ENCODE measurements at places on chromosomes 3 and 15.

DNA sequence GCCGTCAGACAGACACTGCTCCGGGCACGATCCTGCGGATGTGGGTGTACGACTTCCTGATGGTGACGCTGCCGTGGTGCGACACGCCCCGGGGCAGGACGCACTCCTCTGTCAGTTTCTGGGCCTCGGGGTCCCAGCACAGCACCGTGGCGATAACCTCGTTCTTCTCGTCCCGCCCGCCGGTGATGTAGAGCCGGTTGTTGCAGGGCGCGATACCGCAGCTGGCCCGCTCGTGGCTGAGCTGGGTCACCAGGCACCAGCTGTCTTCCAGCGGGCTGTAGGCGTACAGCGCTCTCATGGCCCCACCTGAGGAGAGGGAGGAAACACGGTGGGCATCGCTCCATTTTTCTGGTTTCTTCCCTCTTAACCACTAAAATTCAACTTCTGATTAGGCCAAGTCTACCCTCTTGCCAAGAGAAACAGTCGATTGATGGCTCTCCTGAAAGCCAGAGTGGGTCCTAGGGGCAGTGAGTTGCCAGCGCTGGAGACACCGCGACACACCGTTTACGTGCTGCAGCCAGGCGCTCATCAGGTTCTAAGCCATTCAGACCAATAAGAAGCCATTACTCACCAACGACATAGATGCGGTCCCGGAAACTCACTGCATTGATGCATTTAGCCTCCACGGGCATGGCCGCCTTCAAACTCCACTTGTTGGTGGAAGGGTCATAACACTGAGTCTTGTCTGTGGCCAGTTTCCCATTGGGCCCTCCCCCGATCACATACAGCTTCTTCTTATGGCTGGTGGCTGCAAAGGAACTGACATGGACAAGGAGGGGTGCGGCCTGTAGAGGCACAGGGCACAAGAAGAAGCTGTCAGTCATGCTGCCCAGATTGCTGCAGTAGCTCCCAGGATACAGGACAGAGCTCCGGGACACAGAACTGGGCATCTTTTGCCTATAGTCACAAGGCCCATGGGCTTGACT lies 63.3 kb downstream of the KLHL6 start:
- no peak for DNase-seq

DNA sequence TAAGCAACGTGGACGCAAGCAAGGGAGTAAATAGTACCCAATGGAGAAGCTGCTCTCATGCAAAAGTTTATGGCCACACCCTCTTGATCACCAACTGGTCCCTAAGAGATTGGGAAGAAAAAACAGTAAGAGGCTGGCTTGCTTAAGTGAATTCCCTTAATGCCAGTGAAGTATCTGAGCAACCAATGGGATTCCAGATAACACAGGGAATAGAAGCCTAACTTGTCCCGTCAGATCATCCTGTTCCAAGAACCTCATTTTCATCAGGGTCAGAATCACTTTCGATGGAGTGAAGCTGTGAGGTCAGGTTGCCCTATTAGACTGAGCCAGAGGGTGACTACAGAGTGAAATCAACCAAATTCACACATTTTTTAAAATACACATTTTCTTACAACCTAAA lies 104.3 kb downstream of the CD47 start:
- DNase-seq: no peak

GRCh38 chr15:31241888-31242522 lies 84.6 kb upstream of the KLF13 start:
- DNase-seq: no peak

DNA sequence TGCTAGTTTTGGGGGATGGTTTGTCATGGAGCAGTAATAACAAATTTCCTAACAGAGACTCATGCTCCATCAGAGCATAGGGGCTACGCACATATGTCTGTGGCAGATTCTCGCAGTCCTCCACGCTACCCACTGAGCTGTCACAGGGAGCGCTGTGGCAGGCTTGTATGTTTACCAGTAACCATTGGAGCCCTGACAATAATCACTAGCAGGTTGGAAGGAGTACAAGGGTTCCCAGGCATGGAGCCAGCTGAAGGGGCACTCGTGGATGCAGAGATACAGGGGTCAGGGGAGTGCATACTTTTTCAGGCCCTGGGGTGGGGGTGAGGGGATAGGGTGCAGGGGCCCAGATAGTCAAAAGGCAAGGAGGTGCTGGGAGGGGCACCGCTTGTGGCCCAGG lies 7.9 kb upstream of the GP9 start:
- DNase-seq: no peak

GRCh38 chr3:9452417-9452816 lies 55.0 kb downstream of the SETD5 start:
- no peak for DNase-seq

GRCh38 chr15:89396723-89397652 lies 62.4 kb upstream of the POLG start:
- DNase-seq: no peak

Measured in HS-5 (cell line).